ENCODE measurements at places on chromosomes 1 and 21.
A peak's percentile ranks its signal among the peaks of the same experiment; 100 is the strongest.

DNA sequence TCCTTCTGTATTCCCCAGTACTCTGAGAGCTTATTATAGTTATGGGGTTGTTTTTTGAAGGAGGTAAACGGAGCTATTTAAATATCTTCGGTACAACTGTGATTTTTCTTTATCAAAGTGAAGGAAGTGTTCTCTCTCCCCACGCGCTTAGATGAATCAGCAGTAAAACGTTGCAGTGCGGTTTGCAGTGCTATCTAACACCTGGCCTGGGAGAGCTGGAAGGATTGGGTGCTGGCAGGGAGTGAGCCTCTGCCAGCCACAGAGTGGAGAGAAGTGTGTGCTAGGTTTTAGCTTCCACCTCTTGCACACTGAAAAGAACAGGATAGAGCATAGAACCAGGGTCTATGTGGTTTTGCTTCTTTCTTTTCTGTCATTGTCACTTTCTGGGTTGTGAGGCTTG, 165.9 kb downstream of the SDCCAG8 start:
- peak; percentile 31 for DNase-seq

DNA sequence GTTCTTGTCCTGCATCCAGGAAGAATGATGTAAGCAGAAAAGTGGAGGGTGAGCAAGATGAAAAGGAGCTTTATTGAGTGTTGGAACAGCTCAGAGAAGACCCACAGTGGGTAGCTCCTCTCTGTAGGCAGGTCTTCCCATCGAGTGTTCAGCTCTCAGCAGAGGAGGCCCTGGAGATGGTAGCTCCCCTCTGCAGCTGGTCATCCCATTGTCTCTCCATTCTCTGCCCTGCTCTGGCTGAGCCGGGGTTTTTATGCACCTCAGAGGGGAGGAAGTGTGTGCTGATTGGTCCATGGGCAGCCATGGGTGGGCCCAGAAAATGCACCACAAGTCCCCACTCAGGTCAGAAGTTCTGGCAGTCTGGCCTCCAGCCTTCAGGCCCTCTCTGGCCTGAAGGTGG, 713.7 kb downstream of the MATN1 start:
- no peak for DNase-seq

- DNase-seq: peak; percentile 64
These were observed at the start of gene TTC34 for GRCh38 chr1:2801535-2802291. TTC34 (minus strand) TSS chr1:2801693; CDS start chr1:2800827, 866 bp downstream.

GRCh38 chr1:109754738-109755137, 9.0 kb downstream of the EPS8L3 start:
- DNase-seq: no peak

DNA sequence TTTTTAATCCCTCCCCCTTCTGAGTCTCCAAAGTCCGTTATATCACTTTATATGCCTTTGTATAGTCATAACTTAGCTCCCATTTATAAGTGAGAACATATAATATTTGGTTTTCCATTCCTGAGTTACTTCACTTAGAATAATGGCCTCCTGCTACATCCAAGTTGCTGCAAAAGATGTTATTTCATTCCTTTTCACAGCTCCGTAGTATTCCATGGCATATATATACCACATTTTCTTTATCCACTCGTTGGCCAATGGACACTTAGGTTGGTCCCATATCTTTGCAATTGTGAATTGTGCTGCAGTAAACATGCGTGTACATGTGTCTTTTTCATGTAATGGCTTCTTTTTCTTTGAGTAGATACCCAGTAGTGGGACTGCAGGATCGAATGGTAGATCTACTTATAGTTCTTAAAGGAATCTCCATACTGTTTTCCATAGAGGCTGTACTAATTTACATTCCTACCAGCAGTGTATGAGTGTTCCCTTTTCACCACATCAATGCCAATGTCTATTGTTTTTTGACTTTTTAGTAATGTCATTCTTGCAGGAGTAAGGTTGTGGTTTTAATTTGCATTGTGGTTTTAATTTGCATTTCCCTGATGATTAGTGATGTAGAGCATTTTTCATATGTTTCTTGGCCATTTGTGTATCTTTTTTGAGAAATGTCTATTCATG, 12.3 kb downstream of the MAN1C1 start:
- DNase-seq: no peak

- DNase-seq: no peak
These were observed 11.8 kb upstream of the ZFP69B start for GRCh38 chr1:40438391-40439015.

- no peak for DNase-seq
These were observed 8.9 kb downstream of the CAMTA1 start for GRCh38 chr1:6794164-6794563.

DNA sequence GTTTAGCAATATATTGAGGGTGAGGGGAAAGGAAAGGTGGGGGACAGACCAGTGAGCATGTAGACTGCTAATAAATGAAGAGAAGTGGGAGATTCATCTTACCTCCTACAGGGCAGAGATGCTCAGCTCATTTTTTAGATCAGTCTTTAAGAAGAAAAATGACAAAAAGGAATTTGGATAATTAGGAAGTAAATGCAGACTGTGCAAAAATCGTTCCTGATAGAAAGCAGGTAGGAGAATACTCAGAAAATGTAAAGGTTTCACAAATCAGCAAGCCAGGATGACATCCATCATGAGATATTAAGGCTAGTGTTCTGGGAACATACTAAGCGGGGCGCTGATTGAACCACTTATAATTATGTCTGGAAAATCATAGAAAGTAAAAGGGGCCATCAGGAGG, 106.3 kb downstream of the RNF220 start:
- no peak for DNase-seq

GRCh38 chr1:231541842-231542241, 13.4 kb downstream of the TSNAX start:
- no peak for DNase-seq

- DNase-seq: no peak
These were observed 6.6 kb upstream of the SIM2 start for GRCh38 chr21:36692114-36692834.

DNA sequence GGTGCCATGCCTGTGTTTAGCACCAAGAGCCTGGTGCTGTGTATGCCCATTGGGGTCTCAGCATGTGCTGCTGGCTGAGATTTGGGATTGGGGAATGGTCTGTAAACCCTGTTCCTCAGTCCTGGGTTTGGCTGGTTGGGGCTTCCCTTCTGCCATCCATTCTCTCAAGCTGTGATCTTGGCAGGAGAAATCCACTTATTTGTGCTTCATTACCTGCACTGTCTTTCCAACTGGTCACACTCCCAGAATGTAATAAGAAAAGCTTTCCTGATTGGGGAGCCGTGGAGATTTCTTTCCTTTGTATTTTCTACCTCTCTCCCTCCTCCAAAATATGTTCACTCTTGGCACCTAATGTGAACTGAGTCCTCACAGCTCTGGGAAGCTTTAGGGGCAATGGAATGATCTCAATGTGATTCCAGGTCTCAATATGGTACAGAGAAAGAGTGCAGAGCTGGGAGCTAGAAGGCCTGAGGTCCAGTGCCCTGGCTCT, 23.0 kb upstream of the KCNA10 start:
- DNase-seq: no peak

GRCh38 chr1:201019321-201019977, 4.1 kb downstream of the KIF21B start:
- DNase-seq: peak; percentile 92

GRCh38 chr1:27257155-27257554, 22.7 kb downstream of the WDTC1 start:
- no peak for DNase-seq

DNA sequence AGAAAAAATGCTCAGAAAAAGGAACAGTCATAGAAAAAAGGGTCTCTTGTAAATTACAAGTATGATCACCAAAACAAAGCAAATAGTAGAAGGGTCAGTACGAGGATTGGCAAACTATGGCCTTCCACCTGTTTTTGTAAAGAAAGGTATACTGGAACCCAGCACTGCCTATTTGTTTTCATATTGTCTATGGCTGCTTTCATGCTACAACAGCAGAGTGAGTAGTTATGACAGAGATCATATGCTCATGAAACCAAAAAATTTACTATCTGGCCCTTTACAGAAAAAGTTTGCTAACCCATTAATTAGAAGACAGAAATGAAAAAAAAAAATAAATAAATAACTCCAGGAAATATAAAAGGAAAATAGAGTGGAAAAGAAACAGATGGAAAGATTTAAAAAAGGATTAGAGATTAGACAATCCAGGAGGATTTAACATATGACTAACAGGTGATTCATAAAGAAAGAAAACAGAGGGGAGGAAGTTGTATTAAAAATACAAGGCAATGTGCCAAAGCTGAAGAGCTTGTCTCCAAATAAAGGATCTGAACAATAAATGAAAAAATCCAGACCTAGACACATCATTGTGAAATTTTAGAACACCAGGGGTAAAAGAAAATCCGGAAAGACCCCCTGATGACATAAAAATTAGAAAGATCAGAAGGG, 108.5 kb upstream of the SERTAD4 start:
- DNase-seq: no peak

DNA sequence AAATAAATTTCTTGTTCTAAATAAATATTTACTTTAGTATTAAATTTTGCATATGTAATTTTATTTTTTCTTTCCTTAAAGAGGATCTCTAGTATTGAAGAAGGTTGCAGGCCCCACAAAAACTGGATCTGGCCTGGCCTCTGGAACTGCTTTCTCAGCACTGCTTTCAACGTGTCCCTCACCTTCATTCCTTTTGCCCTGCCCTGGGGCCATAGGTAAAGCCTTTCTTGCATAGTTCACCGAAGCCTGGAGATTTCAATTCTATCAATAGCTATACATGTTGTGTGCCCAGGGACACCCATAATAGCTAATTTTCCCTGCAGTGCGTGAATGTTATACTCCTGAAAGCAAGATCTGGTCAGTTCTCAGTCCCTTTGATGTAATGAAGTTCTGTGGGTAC, 12.0 kb upstream of the GPR137B start:
- no peak for DNase-seq

DNA sequence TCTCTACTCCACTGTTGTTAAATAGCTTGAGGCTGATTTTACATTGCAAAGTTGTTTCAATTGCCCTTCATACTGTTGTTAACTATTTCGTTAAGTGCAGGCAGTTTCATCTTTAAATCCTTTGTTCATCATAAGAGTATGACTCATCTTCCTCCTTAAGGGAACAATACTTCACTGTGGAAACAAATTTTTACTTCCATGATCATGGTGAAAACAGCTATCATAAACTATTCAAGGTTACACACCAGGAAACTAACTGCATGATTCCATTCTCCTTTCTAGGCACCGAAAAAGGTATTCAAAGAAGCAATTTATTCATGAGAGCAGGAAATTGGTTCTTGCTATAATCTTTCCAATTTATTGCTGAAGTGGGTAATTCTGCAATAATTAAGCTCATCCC, 593.2 kb downstream of the LRRIQ3 start:
- DNase-seq: no peak

GRCh38 chr1:169106921-169107602, 572 bp downstream of the ATP1B1 start:
- no peak for DNase-seq

DNA sequence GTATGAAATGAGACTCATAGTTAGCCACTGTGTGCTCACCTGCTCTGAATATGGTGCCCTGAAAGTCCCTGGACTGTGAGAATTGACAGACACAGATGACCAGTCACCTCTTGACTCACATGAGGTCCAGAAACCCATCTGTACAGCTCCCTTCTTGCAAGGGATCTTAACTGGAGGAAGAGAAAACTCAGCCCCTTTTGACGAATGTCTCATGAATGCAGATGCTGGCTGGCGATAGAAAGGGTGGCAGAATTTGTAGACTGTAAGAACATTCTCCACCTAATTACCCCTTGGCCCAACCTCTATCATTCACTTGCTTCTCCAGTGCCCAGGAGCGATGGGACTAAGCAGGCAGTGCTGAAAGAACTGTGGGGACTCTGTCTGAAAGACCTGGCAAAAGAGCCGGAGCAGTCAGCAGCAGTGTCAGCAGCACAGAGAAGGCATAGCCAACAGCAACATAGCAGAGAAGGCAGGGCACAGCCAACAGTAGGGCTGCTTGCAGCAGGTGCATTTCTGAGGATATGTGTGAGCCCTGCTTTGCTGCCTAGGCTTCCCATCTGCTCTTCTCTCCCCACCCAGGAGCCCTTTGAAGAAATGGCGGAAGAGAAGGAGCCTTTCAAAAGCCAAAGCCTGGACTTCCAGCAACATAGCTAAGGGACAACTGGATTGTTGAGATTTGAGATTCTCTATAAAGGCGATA, 25.8 kb upstream of the IFNGR2 start:
- no peak for DNase-seq

GRCh38 chr1:26701266-26701994, 5.6 kb downstream of the ARID1A start:
- no peak for DNase-seq

DNA sequence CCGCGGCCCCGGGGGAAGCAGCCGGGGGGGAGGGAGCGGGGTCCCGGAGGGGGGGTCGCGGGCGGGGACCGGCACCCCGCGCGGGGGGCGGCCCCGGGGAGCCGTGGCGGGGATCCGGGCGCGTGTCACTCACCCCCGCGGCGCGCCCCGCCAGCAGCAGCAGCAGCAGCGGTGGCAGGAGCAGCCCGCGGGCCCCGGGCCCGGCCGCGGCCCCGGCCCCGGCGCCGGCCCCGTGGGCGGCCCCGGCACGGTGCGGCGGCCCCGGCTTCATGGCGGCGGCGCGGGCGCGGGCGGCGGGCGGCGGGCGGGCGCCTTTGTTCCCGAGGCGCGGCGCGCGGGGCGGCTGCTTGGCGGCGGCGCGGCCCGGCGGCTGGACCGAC, 252 bp downstream of the SDC3 start:
- no peak for DNase-seq

DNA sequence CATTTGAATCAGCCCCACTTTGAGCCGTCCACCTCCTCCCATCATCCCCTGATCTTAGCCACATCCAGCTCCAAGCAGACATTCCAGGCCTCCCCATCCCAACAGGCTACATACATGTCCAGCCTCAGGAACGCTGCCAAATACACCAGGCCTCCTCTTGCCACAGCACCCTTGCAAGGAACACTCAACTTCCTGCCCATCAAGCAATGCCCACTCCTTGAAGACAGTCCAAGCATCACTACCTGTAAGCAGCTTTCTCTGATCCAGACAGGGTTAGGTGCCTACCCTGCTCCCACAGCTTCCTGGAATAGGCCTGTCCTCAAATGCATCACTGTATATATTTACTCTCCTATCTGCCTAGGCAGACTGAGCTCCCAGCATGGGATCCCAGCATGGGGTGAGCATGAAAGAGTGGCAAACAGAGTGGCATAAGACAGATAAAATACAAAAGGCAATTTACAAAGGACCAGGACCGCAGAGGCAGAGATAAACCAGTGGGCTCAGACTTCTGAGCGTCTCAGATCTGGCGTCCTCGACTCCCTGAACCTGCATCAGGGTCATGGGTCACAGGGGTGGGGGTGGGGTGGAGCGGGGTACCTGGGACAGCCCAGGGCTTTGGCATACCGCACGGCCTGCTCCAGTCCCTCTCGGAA, 816 bp downstream of the HYI start:
- no peak for DNase-seq

DNA sequence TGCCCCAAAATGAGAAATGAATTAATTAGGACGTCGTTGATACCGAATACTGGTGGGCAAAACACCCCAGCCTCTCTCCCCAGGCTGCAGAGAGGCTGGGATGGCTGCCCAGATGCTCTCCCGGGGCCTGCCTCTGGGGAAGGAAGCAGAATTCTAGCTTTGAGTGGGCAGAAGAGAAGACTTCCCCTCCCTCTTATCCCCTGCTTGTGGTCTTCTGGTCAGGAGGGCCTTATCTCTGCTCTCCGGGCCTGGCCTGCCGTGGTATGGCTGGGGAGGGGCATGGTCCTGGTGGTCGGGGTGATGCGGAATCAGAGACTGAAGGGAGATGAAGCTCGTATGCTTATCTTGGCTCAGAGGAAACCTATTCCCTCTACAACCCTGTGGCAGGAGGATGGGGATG, 9.8 kb upstream of the CSF3R start:
- DNase-seq: no peak

- no peak for DNase-seq
These were observed 186.6 kb upstream of the FGGY start for GRCh38 chr1:59110271-59110670.

All from activated CD4-positive, alpha-beta T cell treated with anti-CD3 and anti-CD28 coated beads, Interleukin-2, amount 50 U/mL, for 48 hours (primary cell).